ENCODE measurements at places on chromosomes 3 and 15. TPM values are rescaled to one million over a fixed set of nuclear protein-coding genes. Genes with fewer than 3 reads are reported as not detected.

GRCh38 chr3:72230774-72231379, 445.9 kb upstream of the PROK2 start:
- H3K27ac ChIP-seq: no peak overlapping the region
- H3K4me3 ChIP-seq: no peak overlapping the region
- no peaks in the 10 kb centered on the region for H3K36me3 ChIP-seq
- no peaks in the 10 kb centered on the region for H3K27me3 ChIP-seq
- H3K4me1 ChIP-seq: no peaks in the 10 kb centered on the region

- no peak overlapping the region for H3K4me3 ChIP-seq
- H3K27ac ChIP-seq: no peak overlapping the region
- no peak for DNase-seq
- H3K4me1 ChIP-seq: peaks cover 15% of the 10 kb centered on the region
Observed at GRCh38 chr3:106185949-106186348, 317.1 kb upstream of the CBLB start.

DNA sequence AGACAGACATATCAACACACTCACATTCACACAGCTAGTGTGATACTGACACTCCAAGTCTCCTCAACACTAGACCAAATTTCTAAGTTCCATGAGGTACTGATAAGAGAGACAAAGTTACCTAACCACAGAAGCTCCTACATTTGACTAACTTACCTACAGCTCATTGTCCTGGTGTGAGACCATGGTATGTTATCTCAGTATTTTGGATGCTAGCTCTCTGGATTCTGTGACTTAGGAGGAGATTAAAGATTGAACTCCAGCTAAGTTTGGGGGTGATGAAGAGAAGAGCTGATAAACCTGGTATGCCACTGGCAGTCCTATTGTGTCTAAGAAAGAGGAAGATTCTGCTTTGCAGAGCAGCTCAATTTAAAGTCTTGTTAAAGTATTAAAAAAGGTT, 144.0 kb upstream of the MYRIP start:
- no peak overlapping the region for H3K27ac ChIP-seq
- no peaks in the 10 kb centered on the region for H3K36me3 ChIP-seq
- no peaks in the 10 kb centered on the region for H3K4me1 ChIP-seq

DNA sequence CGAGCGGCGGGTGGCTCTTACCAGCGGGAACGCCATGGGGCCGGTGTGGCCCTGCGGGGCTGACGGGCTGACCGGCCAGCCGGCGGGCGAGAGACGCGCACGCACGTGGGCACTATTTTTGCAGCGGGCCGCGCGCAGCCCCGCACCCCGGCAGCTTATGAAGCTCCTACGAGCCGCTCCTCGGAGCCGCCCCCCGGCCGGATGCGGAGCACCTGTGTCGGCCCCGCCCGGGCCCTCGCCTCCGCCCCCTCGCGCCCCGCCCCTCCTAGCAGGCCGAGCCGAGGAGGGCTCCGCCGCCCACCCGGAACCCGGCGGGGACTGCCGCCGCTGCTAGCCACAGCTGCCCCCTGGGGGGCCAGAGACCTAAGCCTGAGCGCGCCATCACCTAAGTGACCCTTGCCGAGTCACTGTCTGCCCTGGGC, 683 bp upstream of the CPEB1 start:
- DNase-seq: peak; percentile 39
- H3K36me3 ChIP-seq: no peaks in the 10 kb centered on the region
- H3K27me3 ChIP-seq: peaks cover 10% of the 10 kb centered on the region
- H3K4me3 ChIP-seq: peak overlapping the region; percentile 47

- DNase-seq: no peak
- peaks cover 9% of the 10 kb centered on the region for H3K36me3 ChIP-seq
- H3K27ac ChIP-seq: no peak overlapping the region
- H3K27me3 ChIP-seq: no peaks in the 10 kb centered on the region
- H3K4me3 ChIP-seq: no peak overlapping the region
Observed at GRCh38 chr15:84791763-84792162, 25.4 kb upstream of the ALPK3 start.

DNA sequence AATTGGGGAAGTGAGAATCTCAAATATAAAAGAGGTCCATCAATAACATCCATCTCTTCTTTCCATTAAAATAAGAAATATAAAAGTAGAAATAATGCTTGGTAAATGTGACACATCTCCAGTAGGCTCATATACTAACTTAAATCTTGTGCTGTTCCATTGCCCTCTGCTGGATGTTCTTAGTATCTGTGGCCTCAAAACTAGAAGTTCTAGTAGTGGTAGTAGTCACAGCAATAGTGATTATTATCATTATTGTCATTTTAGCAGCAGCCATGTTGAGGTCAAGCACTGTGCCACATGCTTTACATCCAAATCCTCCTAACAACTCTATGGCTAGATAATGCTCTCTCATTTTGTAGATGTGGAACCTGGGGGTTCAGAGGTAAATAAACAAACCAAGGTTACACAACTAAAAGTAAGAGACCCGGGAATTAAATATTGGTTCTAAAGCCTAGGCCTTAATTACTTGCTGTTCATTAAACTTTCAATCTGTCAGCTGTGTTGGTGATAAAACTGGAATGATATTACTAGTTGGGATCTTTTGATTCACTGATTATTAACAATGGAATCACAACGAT, 20.2 kb upstream of the BTLA start:
- H3K27me3 ChIP-seq: no peaks in the 10 kb centered on the region
- H3K36me3 ChIP-seq: no peaks in the 10 kb centered on the region
- no peak overlapping the region for H3K27ac ChIP-seq
- H3K4me3 ChIP-seq: no peak overlapping the region
- DNase-seq: peak; percentile 74

- H3K27ac ChIP-seq: no peak overlapping the region
- no peaks in the 10 kb centered on the region for H3K36me3 ChIP-seq
- DNase-seq: no peak
- H3K4me1 ChIP-seq: no peaks in the 10 kb centered on the region
- H3K4me3 ChIP-seq: no peak overlapping the region
Observed at GRCh38 chr15:86526938-86527690, 447.4 kb downstream of the AGBL1 start.

GRCh38 chr3:98003306-98003969, 31.2 kb upstream of the RIOX2 start:
- H3K36me3 ChIP-seq: no peaks in the 10 kb centered on the region
- H3K4me1 ChIP-seq: no peaks in the 10 kb centered on the region
- no peaks in the 10 kb centered on the region for H3K27me3 ChIP-seq
- no peak overlapping the region for H3K27ac ChIP-seq

DNA sequence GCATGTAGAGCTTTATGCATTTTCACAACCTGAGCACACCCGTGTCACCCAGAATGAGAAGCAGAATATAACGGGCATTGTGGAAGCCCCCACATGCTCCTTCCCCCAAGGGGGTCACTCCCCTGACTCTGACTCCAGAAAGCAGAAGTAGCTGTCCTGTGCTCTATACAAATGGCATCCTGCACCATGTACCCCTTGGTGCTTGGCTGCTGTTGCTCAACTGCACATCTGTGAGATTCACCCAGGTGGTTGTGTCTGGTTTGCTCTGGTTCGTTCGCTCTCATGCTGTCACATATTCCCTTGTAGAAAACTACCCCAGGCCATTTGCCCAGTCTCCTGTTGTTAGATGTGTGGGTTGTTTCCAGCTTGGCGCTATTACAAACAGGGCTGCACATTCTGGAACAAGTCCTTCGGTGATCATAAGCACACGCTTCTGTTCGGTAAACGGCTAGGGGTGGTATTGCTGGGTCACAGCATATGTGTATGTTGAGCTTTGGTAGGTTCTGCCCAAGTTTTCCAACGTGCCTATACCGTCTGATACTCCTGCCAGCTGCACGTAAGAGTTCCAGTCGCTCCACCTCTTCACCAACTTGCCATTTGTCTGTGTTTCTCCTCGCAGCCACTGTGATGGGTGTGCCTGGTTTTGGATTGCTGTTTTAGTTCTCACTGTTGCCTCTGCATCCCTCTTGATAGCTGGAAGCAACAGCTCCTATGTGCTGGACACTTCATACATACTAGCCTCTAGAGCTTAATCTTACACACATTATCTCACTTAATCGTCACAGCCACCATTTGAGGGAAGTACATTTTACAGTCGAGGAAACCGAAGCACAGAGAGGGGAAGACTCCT, 65.4 kb upstream of the SLC6A6 start:
- H3K4me3 ChIP-seq: no peak overlapping the region
- DNase-seq: no peak
- H3K4me1 ChIP-seq: no peaks in the 10 kb centered on the region
- H3K36me3 ChIP-seq: no peaks in the 10 kb centered on the region
- no peaks in the 10 kb centered on the region for H3K27me3 ChIP-seq

The SH2D7 gene
- not detected for total RNA-seq

The DAZL gene
- total RNA-seq: not detected

The KNG1 gene
- not detected for total RNA-seq

The SNX22 gene
- 1.3 TPM for total RNA-seq
